ENCODE measurements at places on chromosomes 3 and 15. TPM values are rescaled to one million over a fixed set of nuclear protein-coding genes. Genes with fewer than 3 reads are reported as not detected.
A peak's percentile ranks its signal among the peaks of the same experiment; 100 is the strongest.

DNA sequence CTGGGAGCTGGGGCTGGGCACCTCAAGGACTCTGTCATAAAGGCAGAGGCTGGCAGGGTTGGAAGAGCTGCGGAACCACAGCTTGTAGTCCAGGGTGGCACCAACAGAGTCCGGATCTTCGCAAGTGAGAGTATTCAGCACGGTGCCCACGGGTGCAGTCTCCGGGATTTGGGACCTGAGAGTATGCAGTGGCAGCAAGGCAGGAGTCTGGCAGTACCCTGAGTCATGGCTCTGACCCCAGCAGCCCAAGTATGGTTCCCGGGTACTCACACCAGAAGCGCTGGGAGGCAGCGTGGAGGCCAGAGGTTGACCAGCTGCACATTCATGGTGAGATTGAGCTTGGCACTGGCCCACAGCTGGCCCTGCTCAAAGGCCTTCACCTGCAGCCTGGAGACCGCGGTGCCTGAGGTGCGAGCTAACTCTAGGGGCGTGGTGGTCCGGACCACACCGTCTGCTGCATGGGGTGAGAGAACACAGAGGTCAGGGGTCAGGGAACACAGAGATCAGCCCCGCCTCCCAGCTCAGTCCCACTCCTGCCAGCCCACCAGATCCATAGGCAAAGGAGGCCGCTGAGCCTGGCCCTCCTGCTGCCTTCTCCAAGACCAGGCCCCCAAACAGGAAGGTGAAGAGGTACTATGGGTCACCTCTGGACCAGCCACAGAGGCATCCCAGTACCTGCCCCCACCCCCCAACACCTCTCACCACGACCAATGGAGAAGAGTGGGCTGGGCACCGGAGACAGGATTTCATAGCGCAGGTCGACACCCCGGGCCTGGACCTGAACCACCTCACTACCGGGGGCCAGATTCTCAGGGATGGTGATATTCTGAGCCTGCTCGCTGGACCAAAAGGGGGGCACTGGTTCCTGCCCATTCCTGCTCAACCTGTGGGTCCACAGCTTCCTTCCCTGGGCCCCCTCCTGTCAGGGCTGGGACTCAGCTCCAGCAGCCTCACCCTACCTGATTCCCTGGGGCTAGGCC is 4.5 kb downstream of the CDHR4 start:
- no peak for DNase-seq

- DNase-seq = peak; percentile 64
Observed at GRCh38 chr3:14949126-14949525, 1.7 kb downstream of the NR2C2 start.

- no peak for DNase-seq
Observed at GRCh38 chr15:52804526-52805081, 14.5 kb upstream of the ONECUT1 start.

DNA sequence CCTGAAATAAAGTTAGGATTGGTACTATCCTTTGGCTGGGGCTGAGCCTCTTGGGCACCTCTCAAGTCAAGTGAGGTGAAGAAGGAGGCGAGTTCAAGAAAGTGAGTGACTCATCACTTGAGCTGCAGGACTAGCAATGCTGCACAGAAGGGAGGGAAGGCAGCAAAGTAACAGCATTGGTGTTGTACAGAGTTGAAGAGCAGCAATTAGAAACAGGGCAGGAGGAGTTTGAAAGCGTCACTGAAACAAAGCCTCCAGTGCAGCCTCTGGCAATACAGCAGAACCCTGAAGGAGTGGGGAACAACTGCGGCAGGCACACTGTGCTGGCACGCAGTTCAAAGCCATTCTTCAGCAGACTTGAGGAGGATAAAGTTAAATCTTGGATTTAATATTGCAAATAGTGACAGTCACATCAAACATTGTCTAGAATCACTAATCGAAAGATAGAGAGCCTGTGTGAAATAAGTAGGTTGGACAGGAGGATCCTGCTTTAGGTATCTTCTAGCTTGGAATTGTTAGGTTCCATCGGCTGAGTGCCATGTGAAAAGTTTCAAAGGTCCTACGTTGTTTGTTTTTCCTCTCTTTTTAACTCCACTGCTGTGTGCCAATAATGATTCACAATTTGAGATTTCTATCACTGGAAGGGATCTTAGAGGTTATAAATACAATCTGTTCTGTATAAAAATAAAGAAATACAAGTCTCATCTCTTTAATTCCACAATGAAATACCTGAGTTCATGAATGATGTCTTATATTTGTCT is 479.8 kb downstream of the NAALADL2 start:
- no peak for DNase-seq

- DNase-seq = no peak
Observed at GRCh38 chr3:87975716-87976115, 83.1 kb downstream of the CGGBP1 start.

DNA sequence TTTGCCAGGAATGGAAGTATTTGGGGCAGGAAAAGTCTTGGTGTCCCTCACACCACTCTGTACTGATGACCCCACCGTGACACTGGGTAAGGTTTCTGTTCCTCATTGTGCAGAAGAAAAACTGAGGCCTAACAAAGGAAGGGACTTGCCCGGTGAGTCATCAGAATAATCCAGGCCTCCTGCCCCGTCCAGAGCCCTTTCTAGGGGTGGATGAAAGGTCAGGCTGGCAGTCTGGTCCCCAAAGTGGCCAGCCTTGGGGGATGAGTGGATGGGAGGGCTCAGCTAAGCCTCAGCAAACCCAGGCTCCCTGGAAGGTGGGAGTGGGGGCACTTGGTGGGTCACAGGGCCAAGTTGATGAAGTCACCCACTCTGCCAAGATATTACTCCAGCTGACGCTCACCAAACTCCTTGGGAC is 2.3 kb upstream of the DNAH1 start:
- DNase-seq = peak; percentile 78

DNA sequence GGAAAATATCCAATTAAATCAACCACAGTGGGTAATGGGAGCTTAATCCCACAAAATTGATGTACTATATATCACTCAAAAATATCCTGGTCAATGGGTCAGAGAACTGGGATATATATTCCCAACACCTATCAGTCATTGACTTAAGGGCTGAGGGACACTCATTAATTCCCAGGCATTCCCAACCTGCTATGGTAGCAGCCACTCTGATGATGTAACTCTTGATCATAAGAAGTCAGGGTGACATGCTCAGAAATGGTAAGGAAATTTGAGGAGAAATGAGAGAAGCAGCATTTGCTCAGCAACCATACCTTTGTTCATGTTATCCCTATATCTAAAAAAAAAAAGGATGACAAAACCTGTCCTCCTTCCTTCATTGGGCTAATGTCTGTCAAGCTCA is 3.1 kb upstream of the PLOD2 start:
- no peak for DNase-seq

DNA sequence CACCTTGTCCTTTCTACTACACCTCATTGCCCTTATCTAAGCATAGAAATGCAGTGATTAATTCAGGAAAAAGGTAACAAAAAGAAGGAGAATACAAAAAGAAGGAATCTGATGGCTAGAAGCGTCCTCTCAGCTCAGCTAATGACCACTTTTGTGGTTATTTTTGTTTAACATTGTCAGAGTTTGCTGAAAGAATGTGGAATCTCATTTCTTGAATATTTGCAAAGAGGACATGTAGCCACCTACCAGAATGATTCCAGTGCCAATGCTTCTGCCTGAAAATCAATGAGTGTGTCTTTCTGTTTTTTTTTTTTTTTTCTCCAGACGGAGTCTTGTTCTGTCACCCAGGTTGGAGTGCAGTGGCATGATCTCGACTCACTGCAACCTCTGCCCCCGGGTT is 24.5 kb downstream of the NANOGP8 start:
- DNase-seq = no peak

DNA sequence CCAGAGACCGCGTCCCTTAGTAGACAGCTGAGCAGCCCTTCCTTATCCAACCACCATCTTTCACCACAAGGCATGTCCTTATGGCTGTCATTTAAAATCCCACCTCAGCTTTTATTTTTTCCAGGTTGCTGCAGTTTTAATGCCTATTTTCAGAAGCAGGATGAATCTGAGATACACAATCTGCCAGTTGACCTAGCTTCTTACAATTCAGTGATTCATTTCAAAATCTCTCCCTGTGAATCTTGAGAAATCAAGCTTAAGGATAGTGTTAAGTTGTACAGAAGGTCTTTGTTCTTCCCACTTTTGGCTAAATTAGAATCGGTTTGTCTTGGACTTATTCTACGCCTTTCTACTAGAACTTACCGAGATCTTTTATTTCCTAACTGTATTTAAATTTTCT is 522.3 kb upstream of the CFAP20DC start:
- DNase-seq = no peak

- no peak for DNase-seq
Observed at GRCh38 chr15:98776607-98777281, 128.4 kb downstream of the IGF1R start.

DNA sequence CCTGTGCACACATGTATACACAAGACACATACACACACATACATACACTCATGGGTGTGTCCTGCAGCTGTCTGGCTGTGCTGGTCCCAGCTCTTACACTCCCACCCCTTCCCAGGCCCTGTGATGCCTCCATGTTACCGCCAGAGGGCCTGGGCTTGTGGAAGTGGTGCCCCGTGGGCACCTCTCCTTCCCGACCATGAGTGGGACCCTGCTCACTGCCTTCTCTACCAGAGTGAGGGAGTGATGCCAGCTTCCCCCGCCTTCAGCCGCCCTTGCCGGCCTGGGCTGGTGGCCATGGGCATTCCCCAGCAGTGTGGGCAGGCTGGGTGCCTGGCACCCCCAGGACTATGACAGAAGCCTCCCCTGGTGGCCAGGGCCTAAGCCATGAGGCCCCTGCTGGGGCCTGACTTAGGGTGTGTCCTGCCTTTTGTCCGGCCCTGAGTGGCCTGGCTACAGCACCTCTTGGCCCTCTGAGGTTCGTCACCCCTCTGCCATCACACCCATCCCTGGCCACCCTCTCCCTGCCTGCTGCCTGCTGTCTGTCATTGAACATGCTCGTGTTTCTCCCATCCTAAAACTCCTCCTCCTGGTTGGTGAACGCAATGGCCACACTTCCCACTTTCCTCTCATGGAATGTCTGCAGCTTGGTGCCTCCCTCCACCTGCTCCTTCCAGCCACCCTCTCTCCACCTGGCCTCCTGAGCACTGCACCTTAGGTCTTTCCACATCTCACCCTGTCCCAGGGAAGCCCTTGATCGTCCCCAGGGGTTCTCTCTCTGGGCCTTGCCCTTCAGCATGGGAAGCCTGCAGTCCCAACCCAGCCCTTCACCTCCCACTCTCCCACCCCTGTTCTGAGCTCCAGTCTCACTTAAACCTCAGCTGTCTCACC is 14.6 kb downstream of the HDAC11 start:
- DNase-seq = no peak

GRCh38 chr15:67225336-67225735 is 29.1 kb downstream of the AAGAB start:
- no peak for DNase-seq

- no peak for DNase-seq
Observed at GRCh38 chr3:176734146-176734545, 463.1 kb downstream of the TBL1XR1 start.

DNA sequence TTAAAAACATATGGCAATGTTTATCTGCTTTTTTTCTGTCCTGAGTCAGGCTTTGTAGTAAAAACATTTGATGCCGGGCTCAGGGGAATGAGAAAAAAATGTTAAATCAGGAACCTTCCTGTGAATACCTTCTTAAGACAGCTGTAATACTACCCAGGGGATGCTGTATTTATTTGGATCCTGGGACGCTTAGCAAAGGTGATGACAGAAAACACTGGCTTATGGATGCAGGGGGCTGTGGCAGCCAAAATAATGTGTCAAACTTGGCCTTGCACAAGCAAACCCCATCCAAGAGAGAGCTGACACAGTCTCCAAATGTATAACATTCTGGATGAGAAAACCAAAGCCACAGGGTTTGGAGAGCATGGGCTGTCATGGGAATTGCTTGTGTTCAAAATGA is 438.2 kb upstream of the PROK2 start:
- no peak for DNase-seq

GRCh38 chr15:31905054-31905453 is 125.3 kb upstream of the CHRNA7 start:
- no peak for DNase-seq

- no peak for DNase-seq
Observed at GRCh38 chr3:68458581-68458980, 473.8 kb downstream of the TAFA4 start.

DNA sequence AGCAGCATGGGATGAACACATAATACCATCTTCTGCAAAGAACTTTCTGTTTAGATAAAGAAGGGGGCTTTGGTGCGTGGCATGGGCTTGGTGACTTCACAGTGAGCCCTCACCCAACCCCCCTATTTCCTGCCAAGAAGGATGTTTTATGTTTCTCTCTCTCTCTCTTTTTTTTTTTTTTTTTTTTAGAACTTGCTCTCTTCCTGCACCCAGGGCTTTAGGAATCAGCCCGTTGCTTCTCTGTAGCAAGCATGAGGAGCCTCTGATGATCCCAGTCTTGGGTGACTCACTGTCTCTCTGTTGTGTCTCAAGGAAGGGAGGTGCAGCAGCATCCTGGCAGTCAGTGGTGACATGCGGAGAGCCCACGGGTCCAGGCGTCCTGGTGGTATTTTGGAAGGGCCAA is 49.1 kb downstream of the CCK start:
- DNase-seq = no peak

DNA sequence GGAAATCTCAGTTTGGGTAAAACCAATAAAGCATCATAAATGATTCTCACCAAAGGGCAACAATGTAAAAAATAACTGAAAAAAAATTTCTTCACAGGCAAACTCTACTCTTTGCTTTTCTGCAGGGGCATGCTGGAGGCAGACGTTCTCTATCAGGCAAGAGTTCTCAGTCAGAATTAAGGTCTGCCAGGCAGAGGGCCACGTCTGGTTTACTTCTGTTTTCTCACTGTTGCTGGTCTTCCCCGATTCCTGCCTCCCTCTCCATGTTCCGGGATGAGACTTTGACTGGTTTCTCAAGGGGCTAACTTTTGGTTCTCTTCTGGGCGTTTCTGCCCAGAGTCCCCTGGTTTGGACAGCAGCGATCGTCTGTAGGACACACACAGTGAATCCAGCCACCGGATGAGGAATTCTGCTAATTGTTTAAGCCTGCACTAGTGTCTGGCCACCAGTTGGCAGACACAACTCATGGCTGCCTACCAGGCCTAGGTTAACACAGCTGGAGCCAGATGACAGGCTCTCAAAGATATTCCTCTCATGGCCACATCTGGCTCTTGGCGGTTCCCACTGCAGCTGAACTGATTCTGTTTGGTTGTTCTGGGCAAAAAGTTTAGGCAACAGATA is 273.1 kb downstream of the FOXP1 start:
- no peak for DNase-seq

DNA sequence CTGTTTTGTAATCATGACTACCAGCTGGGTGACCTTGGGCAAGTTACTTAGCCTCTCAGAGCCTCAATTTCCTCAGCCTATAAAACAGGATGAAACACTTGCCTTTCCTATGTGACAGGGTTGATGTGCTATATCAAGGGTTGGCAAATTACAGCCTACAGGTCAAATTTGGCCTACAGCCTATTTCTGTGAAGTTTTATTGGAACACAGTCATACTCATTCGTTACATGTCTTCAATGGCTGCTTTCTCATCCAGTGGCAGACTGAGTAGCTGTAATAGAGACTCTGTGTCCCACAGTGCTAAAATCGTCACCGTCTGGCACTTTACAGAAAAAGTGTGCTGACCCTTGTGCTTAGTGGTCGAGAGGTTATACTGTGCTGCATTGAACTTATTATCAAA is 16.6 kb downstream of the ABHD6 start:
- DNase-seq = no peak

CLDN1 gene
- total RNA-seq = 0.27 TPM

BRPF1 gene
- total RNA-seq = 23.2 TPM

EAF2 gene
- total RNA-seq = 1.5 TPM

Measured in endothelial cell of umbilical vein (primary cell).